ENCODE measurements at places on chromosomes 6 and 20. TPM values are rescaled to one million over a fixed set of nuclear protein-coding genes. Genes with fewer than 3 reads are reported as not detected.

DDO gene
- 10.8 TPM for total RNA-seq

ADGRB3 gene
- total RNA-seq: 2.3 TPM

TRIM38 gene
- 23.0 TPM for total RNA-seq

GRCh38 chr6:38169977-38170526 lies 350.5 kb downstream of the ZFAND3 start:
- DNase-seq: peak; percentile 39

DNA sequence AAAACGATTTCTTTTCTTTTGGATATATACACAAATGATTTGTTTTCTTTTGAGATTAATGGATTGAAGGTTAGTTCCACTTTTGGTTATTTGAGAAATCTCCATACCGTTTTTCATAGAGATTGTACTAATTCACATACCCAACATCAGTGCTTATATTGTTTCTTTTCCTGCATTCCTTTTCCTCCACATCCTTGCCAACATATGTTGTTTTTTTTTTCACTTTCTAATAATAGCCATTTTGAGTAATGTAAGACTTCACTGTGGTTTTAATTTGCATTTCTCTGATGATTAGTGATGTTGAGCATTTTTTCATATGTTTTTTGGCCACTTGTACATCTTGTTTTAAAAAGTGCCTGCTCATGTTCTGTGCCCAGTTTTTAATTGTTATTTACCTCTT lies 846.4 kb upstream of the EYS start:
- no peak for DNase-seq

DNA sequence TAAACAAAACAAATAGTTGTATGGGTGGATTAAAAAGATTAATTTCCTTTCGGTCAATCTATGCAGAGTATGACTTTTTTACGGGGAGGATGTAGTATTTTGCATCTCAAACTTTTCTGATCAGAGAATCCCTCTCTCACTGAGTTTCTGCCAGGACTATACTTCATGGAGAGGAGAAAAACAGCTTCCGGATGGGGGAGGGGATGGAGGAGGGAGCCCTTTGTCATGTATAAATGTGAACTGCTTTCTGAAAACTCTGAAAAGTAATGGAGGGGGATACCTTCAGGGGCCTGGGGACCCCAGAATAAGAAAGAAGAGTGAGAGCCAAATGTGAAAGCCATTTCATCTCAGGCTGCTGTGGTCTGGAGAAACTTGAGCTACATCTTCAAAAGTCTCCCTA lies 173.1 kb upstream of the KCNK16 start:
- no peak for DNase-seq

- no peak for DNase-seq
Observed at GRCh38 chr20:7773511-7773910, 166.7 kb downstream of the HAO1 start.
